ENCODE measurements at places on chromosomes 11 and 22.

DNA sequence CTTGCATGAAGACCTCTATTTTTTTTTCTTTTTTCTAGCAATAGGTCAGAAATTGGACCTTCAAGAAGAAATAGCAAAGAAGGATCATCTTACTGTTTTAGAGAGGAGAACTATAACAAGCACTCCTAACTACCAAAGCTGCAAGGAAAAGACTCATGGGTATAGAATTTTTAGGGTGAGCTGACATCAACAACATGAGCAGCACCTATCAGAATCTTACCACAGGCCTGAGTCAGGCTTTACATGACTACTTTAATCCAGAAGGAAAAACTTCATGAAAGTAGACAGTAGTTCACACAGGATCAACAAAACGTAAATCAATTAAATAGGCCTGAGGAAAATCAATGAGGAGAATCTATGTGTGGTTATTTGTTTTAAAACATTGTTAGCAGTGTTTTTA lies 130.5 kb downstream of the FAM76B start:
- no peak for DNase-seq

DNA sequence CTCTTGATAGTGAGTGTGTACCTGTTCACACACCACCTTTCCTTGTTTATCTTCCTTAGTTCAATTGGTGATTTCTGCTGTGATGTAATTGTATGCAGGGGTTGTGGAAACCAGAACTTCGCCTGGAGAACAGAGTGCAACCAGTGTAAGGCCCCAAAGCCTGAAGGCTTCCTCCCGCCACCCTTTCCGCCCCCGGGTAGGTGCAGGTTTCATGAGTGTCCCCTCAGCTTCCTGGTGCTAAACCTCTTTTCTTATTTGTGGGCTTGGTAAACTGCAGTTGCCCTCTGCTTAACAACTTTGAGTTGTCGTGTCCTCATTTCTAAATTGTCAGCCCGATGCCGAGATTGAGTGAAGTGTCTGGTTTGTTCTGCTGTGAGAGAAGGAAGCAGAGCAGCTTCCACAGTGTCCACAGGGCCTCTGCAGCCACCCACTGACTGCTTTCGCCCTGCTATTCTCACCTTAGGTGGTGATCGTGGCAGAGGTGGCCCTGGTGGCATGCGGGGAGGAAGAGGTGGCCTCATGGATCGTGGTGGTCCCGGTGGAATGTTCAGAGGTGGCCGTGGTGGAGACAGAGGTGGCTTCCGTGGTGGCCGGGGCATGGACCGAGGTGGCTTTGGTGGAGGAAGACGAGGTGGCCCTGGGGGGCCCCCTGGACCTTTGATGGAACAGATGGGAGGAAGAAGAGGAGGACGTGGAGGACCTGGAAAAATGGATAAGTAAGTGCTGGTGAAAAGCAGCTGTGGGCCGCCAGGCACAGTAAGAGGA lies 7.1 kb upstream of the GAS2L1 start:
- no peak for DNase-seq

GRCh38 chr11:65412271-65413076 lies 10.1 kb upstream of the NEAT1 start:
- no peak for DNase-seq

DNA sequence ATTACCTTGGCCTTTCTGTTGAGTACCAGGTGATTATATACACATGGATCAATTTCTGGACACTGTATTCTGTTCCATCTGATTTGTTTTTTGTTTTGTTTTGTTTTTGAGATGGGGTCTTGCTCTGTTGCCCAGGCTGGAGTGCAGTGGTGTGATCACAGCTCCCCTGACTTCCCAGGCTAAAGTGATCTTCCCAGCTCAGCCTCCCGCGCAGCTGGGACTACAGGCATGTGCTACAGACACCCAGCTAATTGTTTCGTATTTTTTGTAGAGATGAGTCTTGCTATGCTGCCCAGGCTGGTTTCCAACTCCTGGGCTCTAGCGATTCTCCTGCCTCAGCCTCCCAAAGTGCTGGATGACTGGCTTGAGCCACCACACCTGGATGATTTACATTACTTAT lies 19.0 kb downstream of the TCIRG1 start:
- DNase-seq, result no peak

DNA sequence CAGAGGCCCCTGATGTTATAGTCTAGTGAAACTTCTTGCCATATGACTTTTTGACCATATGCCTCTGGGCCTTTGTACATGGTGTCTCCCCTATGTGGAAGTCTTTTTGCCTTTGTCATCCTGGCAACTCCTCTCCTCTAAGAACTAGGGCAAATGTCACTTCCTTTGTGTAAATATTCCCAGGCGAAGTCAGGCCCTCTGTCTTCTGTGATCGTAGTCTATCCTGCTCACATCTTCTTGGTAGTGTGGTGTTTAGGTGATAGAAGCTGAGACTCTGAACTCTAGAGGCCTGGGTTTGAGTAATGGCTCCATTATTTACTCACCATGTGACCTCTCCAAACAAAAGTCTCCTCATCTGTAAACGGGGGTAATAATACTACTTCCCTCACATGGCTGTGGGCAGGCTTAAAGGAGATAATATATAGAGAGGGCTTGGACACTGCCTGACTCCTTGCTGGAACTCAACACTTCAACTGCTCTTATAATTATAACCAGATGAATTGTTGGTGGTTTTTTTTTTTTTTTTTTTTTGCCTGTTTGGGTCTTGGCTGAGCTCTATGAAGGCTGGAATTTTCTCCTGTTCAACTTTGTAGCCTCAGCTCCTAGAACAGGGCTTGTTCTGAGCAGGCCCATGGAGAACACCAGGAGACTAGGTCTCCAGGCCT lies 43.8 kb downstream of the INSC start:
- DNase-seq, result no peak

- peak; percentile 44 for DNase-seq
Measured at GRCh38 chr22:49853981-49854831, 562 bp downstream of the ZBED4 start.

DNA sequence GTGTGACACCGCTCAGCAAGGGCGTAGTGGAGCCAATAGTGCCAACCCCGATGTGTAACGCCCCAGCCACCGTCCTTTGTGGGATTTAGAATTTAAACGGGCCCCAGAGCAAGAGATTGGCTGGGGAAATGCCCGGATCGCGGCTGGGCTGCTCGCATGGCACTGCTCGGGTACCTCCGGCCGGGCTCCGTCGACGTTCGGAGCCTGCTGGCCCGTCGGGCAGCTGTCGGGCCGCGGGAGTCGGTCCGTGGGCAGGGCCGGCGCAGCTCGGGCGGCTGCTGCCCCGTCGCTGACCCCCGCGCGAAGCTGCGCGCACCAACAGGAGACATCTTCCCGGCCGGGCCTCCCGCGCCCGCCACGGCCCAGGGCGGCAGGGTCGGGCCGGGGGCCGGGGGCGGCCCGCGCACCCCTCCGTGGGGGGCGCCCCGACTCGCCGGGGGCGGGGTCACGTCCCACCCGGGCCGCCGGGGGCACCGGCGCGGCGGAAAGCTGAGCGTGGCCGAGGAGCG lies 1.3 kb upstream of the KDM2A start:
- peak; percentile 60 for DNase-seq

- DNase-seq, result no peak
Measured at GRCh38 chr11:102583141-102583873, 41.8 kb downstream of the MMP20 start.

- no peak for DNase-seq
Measured at GRCh38 chr22:39087881-39088684, 9.0 kb upstream of the APOBEC3H start.

- no peak for DNase-seq
Measured at GRCh38 chr11:59437770-59438169, 1.5 kb downstream of the OR5A1 start.

DNA sequence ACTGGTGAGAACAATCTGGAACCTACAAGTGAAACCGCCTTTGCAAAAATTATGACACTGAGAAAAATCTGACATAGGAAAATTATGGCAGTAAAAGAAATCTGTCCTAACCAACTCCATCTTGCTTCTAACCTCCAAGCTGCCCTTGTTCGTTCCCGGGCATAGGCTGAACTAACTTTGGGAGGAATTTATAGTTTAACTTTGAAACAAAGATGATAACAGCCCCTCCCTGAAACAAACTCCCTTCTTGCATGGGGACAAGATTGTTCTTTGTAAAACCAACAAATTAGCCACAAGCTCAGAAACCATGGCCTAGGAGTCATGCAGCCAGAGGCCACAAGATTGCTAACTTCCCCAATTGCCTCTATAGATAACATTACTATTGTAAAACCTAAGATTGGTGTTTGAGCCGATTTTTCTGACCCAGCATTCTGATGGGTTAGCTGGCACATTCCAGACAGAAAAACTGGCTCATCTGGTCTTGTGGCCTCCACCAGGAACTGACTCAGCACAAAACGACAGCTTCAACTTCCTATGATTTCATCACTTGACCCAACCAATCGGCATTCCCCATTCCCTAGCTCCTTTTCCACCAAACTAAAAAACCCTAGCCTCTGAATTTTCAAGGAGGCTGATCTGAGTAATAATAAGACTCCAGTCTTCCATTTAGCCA lies 3.6 kb upstream of the CCDC81 start:
- DNase-seq, result no peak
